ENCODE measurements at places on chromosomes 4 and X. TPM values are rescaled to one million over a fixed set of nuclear protein-coding genes. Genes with fewer than 3 reads are reported as not detected.

BTC gene
- not detected for total RNA-seq

WDFY3 gene
- total RNA-seq, result 115 TPM

PTCHD1 gene
- under 0.01 TPM for total RNA-seq

STARD8 gene
- total RNA-seq, result 0.39 TPM

CT45A10 gene
- not detected for total RNA-seq

SLC6A14 gene
- total RNA-seq, result not detected

GUCY1B1 gene
- 9.0 TPM for total RNA-seq

BEX1 gene
- not detected for total RNA-seq

IL3RA gene
- total RNA-seq, result not detected

SPATA18 gene
- 14.9 TPM for total RNA-seq

PCDH19 gene
- total RNA-seq, result 0.11 TPM

ARL13A gene
- not detected for total RNA-seq
